Suppressor macrophage (primary cell): ENCODE measurements at places on chromosomes 12 and 14.

GRCh38 chr12:105939181-105939721, 199.5 kb downstream of the NUAK1 start:
- DNase-seq = no peak

- DNase-seq = peak; percentile 50
Measured at GRCh38 chr12:101850199-101850598, 19.4 kb upstream of the GNPTAB start.

- DNase-seq = no peak
Measured at GRCh38 chr14:88545256-88545655, 9.6 kb downstream of the PTPN21 start.

GRCh38 chr12:113710216-113710615, 238.5 kb upstream of the LHX5 start:
- no peak for DNase-seq

- DNase-seq = no peak
Measured at GRCh38 chr14:49479432-49479831, 106.7 kb downstream of the RPS29 start.

DNA sequence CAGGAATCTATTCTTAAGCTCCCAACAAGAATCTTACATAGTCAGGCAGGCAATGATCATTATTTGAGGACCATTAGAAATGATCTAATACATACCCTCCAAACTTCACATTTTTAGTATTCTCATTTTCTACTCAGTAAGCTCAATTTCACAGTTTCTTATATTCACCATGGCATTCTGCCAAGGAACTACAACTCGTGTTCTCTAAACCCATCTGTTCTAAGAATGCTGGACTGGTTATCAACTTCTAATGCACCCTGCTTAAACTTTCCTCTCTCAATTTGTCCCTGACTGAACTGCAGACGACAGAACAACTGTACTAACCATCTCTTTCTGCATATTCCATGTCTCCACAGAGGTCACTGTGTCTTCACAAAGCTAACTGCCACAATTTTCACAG, 58.6 kb downstream of the GXYLT1 start:
- no peak for DNase-seq

DNA sequence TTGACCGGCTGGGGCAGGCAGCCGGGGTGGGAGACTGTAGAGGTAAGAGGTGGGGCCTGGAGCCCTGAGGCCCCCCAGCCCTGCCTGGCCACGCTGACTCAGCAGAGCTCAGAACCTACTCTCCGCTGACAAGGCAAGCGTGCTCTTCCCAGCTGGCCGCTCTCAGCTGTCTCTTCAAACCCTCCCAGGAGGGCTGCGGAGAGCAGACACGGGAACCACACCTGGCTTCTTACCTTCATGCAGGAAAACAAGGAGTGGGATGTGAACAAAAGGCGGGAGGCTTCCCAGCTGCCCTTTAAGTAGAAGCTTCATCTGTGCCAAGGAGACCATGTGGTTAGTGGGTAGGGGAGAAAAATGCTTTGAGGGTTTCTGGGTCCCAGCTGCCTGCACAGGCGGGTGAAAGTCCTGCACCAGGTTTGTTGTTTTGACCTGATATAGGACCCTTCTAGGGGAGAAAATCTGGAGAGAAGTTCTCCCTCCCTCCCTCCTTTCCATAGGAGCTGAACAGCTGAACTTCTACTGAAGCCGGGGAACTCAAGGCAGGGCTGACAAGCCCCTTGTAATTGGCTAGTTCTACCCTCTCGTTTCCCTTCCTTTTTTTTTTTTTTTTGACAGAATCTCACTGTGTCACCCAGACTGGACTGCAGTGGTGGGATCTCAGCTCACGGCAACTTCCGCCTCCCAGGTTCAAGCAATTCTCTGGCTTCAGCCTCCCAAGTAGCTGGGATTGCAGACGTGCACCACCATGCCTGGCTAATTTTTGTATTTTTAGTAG, 12.8 kb upstream of the TESC start:
- DNase-seq = peak; percentile 45

- DNase-seq = no peak
Measured at GRCh38 chr12:24522736-24523135, 426.2 kb downstream of the BCAT1 start.

GRCh38 chr14:61663312-61663979, 31.9 kb upstream of the HIF1A start:
- peak; percentile 84 for DNase-seq

- DNase-seq = no peak
Measured at GRCh38 chr14:90513161-90514014, 116.6 kb downstream of the CALM1 start.

DNA sequence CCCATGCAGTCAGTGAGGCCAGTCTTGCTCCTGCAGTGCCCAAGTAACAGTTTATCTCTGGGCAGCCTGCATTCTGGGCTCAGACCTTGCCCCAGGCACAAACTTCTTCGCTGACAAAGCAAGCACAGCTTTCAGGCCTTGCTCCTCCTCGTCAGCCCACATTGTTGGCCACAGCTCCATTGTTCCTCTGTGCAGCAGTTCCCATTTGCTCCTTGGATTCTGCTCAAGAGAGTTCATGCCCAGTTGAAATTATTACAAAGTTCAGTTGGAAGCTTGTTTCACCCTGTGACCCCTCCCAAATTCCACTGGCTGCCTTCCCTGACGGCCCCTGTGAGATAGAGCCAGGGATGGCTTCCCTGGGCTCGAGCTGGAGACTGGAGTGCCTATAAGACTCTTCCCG, 163.4 kb upstream of the DDHD1 start:
- DNase-seq = no peak

GRCh38 chr12:26723379-26724308, 109.3 kb downstream of the ITPR2 start:
- no peak for DNase-seq

GRCh38 chr12:70772836-70773235, 135.6 kb upstream of the PTPRB start:
- no peak for DNase-seq

GRCh38 chr14:105627701-105628100, 101.3 kb downstream of the TMEM121 start:
- no peak for DNase-seq

- DNase-seq = no peak
Measured at GRCh38 chr14:29851397-29851796, 76.2 kb downstream of the PRKD1 start.

DNA sequence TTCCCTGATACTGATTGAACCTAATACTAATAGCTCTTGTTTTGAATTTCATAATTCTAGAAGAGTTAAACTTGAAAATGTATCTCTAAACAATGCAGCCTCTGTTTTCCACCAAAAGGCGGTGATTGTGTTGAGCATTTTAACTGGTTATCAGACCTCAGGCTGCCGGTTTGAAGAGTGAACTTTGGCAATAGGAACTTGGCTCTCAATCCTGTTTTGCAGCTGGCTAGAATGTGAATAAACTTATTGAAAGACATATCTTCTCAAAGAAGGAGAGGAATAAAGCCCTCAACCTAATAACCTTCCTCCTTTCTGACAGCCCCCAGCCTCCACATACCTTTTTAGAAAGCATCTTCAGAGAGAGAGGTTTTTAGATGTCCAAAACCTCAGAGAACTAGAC, 105.4 kb downstream of the SRGAP1 start:
- DNase-seq = no peak

GRCh38 chr12:45294906-45295305, 79.0 kb downstream of the ANO6 start:
- DNase-seq = no peak

DNA sequence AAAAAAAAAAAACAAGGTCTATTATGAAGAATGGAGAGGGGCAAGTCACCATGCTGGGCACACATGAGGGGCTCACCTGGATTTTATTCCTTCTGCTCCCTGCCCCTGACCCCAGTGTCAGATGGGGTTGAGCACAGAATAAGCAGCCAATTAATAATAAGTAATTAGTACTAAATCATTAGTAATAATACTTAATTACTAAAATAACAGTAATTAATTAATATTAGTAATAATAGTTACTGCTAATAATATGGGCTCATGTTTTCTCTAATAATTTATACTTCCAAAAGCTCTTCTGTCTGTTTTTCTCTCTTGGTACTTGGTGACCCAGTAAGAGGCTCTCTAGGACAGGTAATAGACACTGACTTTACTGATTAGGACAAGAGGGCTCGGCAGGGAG, 360.9 kb downstream of the VRK1 start:
- DNase-seq = no peak

- DNase-seq = peak; percentile 13
Measured at GRCh38 chr12:4246116-4246515, 27.4 kb upstream of the CCND2 start.

DNA sequence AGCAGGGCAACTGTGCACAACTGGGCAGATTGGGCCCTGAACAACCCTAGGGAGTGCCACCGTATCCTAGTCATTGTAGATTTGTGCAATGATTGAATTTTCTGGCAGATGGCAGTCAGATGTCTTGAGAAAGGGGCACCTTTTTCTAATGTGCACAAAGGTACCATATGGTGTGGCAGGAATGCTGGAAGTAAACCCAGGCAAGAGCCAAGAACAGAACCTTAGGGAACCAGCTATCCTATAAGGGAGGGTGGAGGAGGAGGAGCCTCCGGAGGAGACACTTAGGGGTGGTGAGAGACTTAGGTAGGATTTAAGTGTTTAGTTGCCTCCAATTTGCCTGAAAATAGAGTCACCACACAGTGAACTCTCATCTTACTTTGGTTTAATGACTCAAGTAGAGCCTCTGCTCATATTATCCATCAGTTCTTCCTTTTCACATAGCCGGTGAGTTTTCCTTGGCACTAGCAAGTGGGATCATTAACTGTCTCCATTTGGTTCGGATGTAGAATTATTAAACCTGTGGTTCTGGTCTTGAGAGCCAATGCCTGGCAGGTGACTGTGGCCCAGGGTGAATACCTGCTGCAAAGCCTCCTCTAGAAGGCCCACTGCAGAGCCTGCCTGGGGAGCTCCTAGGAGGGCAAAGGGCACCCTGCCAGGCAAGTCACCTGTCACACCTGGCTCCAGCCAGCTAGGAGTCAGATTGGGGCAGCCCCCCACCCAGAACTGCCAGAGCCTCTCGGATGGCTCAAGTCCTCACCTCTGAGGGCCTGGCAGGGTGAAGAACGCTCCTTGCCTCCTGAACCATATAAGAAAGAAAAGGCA, 184.4 kb upstream of the HIF1A start:
- DNase-seq = no peak

DNA sequence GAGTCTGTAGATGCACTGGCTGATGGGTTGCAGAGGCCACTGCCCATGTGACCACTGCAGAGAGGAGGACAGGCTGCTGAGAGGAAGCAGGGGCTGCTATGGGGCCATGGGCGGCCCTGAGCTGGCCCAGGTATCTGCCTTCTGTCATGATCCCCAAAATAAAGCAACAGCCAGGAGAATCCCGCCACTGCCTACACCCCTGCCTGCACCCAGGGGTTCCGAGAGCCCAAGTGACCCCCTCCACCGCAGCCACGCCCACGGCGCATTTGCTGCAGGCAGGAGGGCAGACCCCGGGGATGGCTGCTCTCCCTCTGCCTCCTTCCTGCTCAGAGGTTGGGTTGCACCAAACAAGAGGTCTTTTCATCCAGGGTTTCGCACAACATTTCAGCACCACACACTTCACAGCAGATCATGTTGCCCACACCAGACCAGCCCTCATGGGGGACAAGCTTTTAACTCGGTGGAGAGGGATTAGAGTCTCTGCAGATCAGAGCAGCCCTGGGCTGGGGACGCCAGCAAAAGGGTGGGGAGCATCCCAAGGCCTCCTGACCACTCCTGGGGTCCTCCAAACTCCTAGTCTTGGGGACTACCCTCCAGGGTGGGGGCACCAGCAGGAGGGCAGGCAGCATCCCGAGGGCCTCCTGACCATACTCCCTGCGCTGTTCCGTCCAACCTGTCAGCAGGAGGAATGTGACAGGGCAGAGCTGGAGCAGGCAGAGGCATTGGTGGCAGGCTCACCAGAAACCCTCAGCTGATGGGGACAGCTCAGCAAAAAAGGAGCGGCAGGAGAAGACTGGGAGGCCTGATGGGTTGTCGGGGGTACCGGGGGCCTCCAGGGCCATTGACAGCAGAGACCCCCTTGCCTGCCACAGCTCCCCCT, 14.1 kb downstream of the CCDC85C start:
- DNase-seq = no peak

DNA sequence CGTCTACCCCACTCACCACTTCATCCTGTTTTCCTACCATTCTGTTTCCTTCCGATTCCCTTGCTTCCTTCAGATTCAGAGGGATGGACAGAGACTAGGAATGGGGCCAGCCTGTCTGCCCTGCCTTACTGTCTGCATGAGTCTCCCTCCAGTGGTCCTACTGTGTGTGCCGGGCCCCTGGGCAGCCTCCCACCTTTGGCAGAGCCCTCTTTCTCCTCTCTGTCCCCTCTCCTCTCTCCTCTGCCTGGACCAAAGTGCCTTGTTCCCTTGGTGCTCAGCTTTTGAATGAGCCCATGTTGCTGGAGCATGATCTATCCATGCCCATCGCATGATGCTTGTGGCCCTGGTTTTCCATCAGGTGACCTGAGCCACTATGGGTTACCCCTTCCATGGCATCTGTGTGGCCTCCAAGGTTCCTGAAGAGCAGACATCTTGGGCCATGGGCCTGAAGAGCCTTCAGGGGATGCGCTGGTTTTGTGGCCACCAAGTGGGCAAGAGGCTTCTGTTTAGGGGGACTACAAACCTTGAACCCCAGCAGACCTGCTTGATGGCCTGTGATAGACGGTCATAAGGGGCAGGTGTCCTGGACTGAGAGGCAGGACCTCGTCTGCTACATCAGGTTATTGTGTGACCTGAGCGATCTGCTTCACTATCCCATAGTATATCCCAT, 54.2 kb upstream of the BCL11B start:
- DNase-seq = no peak

DNA sequence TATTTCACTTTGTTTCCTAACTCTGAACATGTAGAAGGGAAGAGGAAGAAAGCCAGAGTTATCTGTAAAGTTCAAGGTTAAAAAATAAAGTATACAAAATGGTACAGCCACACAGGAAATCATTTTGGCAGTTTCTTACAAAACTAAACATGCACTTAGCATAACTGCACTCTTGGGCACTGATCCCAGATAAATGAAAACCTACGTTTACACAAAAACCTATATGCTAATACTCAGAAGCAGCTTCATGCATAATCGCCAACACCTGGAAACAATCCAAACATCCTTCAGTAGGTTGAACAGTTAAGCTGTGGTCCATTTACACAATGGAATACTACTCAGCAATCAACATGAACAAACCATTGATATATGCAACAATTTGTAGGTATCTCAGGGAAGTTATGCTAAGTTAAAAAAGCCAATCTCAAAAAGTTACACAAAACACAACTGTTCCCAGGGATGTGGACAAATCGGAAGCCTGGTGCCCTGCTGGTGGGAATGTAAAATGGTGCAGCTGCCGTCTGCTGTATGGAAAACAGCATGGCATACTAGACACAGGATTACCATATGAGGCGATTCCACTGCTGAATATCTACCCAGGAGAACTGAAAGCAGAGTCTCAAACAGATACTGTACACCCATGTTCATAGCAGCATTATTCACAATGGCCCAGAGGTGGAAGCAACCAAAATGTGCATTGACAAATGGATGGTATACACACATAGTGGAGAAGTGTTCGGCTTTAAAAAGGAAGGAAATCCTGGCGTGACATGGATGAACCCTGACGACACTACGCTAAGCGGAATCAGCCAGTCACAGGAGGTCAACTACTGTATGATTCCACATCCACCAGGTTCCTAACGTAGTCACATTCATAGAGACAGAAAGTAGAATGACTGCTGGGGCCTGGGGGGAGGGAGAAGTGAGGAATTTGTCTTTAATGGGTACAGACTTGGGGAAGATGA, 37.7 kb downstream of the NRDE2 start:
- peak; percentile 59 for DNase-seq

GRCh38 chr12:53524476-53524875, 17.2 kb upstream of the NPFF start:
- DNase-seq = no peak
